CD8-positive, alpha-beta memory T cell (primary cell): ENCODE measurements at places on chromosomes 5 and 9.

DNA sequence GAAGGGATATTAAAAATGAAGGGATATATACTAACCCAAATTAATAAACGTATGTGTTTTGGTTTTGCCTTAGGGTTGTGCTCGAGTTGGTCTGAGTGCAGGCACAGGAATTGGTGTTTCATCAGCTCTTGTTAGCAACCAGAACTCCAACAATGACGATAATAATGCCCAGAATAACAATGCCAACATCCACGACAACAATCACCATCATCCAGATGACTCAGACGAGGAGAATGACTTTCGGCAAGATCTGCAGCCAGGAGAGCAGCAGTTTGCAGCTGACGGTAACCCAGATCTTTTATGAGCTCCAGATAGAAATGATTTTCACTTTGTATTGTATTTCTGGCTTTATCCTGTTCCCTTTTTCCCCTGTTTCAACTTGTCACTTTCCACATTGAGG lies 33.2 kb downstream of the FBXO38 start:
- no peak for DNase-seq

DNA sequence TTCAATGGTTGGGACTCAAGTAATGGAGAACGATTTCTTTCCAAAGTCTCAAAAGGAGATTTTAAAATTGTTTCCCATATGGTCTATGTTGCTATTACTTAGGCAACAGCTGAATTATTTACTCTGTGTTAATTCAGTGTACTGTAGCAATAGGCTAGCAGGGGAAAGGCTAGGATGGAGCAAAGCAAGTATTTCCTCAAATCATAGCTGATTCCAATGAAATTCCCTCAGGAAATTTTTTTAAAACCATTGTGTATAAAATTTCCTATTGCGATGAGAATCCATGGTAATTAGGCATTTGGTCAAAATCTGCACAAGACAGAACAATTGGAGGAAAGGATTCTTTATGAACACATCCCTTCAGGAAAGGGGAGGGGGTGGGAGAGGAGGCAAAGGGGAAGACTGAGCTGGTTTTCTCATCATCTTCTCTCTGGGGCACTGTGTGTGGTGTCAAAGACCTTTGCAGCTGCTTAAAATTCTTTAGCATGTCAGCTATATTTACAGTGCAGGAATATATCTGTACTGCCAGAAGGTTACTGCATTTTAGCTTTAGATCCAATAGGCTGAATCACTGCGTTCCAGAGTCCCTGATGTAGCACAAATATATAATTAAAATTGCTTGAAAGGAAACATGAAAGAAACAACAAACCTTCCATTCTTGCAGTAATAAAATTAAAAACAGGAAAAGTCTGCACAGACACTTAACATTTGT lies 95.3 kb downstream of the ZNF608 start:
- no peak for DNase-seq

DNA sequence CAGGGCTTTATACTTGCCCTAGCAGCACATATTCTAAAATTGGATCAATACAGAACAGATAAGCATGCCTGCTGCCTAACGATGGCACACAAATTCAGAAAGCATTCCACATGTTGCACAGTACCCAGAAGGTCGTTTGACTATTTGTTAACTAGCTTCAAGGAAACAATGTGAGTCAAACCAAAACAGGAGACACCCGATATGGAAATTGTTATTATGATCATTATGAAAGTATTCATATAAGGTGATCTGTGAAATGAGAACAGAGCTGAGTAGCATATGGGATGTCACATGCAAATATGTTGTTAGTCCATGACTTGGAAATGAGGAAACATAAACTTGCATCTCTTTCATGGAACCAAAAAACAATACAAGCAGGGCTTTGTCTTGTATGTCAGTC lies 56.3 kb upstream of the BICD2 start:
- DNase-seq = no peak

GRCh38 chr5:180487556-180487955 lies 6.6 kb upstream of the CNOT6 start:
- DNase-seq = no peak

DNA sequence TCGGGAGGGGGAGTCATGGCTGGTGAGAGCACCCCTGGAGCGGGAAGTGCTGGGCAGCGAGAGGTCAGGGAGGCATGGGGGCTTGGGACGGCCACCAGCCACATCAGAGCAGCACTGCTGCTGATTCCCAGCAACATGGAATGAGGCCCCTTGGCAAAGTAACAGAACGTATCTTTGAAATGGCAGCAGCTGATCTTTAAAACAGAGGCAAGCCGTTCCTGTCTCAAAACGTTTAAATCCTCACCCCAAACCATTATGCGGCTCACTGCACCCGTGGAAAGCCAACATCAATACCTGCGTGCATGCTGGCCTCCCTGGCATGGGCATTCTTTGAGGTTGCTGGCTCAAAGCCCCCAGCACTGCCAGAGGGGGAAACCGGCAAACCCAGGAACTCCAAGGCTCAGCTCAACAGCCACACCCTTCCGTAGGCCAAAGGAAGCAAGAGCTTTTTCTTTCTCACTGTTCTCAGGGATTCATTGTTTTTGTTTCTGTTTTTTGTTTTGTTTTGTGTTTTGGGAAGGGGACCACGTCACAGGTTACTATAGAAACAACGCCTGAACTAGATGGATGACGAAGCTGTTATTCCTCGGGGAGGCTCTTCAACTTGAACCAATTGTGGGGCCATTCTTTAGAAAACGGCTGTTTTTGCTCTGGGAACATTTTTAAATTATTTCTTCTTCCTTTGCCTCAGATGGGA lies 28.1 kb upstream of the OBP2B start:
- no peak for DNase-seq
